Left cardiac atrium (tissue), 4 donors: ENCODE measurements at places on chromosomes 5 and 9. TPM values are rescaled to one million over a fixed set of nuclear protein-coding genes. Genes with fewer than 3 reads are reported as not detected.

INSL4 gene
- not detected for total RNA-seq

DBH gene
- total RNA-seq = not detected

KIF27 gene
- 4.5 TPM for total RNA-seq

ACSL6 gene
- 1.6 TPM for total RNA-seq

PRDM9 gene
- not detected for total RNA-seq

GABBR2 gene
- total RNA-seq = not detected

SPINK7 gene
- total RNA-seq = not detected

DPYSL3 gene
- total RNA-seq = 42.4 TPM

IGFBPL1 gene
- 3.5 TPM for total RNA-seq

PPP2R2B gene
- 1.3 TPM for total RNA-seq

SPINK4 gene
- total RNA-seq = not detected

CDK9 gene
- total RNA-seq = 58.3 TPM

LRRC19 gene
- total RNA-seq = not detected

HK3 gene
- total RNA-seq = 16.8 TPM

RAB3C gene
- total RNA-seq = 1.3 TPM

PTGES gene
- 7.9 TPM for total RNA-seq

GALNT12 gene
- total RNA-seq = 0.91 TPM

PCDHB10 gene
- 1.3 TPM for total RNA-seq

AHRR gene
- total RNA-seq = 1.9 TPM

SLC34A1 gene
- not detected for total RNA-seq

CEMIP2 gene
- 12.0 TPM for total RNA-seq

PAM gene
- total RNA-seq = 3,652 TPM

PAEP gene
- not detected for total RNA-seq

NR6A1 gene
- total RNA-seq = 1.3 TPM

MAMDC2 gene
- 19.6 TPM for total RNA-seq

SLC36A3 gene
- total RNA-seq = not detected

HRH2 gene
- total RNA-seq = 20.0 TPM

CTSL gene
- 162 TPM for total RNA-seq

GKAP1 gene
- total RNA-seq = 12.5 TPM

SNCAIP gene
- total RNA-seq = 3.2 TPM

GPX3 gene
- 1,220 TPM for total RNA-seq

SLC34A3 gene
- not detected for total RNA-seq

ANKRD34B gene
- 0.06 TPM for total RNA-seq
